ENCODE measurements at places on chromosomes 6 and 20. TPM values are rescaled to one million over a fixed set of nuclear protein-coding genes. Genes with fewer than 3 reads are reported as not detected.

The RAET1G gene
- total RNA-seq = not detected

The CAPN11 gene
- total RNA-seq = 0.30 TPM

GRCh38 chr6:39980839-39981580 lies 46.7 kb upstream of the MOCS1 start:
- no peak for DNase-seq

The CD24 gene
- total RNA-seq = 2.0 TPM

DNA sequence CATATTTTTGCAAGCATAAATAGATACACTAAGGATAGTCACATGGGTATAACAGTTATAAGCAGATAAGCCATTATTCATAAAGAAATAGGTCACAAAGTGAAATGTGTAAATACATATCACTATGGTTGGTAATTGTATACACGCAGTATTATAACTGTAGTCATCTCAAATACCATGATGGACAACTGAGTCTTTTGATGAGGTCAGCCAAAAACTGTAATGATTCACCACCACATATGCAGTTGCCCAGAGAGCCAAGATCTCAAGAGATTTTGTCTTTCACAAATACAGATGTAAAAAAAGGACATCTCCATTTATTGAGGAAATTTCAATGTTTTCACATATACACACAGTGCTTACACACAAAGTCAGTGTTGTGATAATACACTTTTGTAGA lies 28.3 kb downstream of the ZNF292 start:
- DNase-seq = no peak

GRCh38 chr20:11338496-11339306 lies 579.0 kb upstream of the BTBD3 start:
- no peak for DNase-seq

- DNase-seq = no peak
Observed at GRCh38 chr20:61775423-61775822, 290.3 kb downstream of the TAF4 start.

DNA sequence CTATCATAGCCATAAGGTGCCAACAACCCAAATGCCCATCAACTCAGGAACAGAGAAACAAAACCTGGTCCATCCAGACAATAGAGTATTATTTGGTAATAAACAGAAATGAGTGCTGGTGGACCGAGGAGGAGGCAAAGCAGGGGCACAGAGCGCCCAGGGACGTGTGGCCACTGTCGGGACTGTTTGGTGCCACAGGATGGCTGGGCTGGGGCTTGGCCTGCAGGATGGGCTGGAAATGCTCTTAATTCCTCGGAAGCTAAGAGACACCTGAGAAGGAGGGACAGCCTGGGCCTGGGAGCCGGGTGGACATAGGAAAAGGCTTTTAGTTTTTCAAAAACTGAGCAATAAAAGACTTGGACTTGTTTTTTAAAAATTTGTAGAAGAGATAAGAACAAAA lies 216.4 kb downstream of the DLL1 start:
- no peak for DNase-seq

DNA sequence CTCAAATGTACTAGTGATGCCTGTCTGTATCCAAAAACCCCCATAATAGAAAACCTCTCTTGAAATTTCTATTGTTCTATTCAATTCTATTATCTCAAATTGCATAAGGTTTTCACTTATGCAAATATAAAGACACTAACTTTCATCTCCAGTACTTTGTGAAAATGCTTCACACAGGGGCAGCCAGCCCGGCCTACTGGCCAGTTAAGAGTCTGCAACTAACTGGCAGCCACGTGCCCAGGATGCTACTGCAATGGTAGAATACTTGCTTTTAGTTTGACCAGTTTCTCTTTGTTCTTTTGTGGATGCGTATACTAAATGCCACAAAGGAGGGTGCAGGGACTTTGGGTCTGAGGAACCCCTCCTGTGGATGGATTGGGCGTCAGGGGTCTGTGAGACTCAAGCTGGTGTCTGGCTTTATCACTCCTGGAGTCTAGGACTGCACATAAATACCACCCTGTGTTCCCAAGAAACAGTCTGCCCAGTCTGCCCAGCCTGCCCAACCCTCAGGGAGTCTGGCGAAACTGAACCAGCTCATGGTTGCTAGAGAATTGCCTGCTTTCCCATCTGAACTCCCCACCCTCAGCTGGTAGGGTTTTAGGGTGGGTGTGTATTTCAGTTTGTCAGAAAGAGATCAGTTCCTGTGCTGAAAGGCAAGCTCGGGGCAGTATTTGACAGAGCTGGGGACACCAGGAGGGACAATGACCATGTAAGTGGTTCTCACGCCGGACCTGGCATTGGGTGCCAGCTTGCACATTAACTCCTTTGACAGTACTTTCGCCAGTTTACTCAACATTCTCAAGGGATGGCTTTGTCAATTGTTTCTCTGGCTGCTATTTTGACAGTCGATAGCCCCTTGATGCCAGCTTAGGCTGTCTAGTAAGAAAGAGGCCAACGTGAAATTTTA lies 558.2 kb upstream of the JAG1 start:
- no peak for DNase-seq

The SLC35F1 gene
- not detected for total RNA-seq

DNA sequence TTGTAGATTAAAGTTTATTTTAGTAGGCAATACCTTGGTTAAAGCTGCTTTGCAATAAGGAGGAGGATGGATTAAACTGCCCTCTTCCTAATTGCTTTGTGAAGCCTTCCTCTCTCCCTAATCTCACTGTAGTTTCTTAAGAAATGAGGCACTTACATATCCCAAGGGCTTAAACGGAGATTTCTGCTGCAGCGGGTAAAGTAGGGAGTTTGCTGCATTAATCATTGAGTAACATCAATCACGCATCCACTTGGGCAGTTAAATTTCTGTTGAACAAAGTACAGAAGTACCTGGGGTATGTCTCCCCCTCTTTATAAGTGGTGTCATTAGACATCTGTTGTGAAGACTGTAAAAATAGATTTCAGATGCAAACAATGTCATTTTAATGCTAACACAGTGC lies 29.5 kb upstream of the ARID1B start:
- no peak for DNase-seq

DNA sequence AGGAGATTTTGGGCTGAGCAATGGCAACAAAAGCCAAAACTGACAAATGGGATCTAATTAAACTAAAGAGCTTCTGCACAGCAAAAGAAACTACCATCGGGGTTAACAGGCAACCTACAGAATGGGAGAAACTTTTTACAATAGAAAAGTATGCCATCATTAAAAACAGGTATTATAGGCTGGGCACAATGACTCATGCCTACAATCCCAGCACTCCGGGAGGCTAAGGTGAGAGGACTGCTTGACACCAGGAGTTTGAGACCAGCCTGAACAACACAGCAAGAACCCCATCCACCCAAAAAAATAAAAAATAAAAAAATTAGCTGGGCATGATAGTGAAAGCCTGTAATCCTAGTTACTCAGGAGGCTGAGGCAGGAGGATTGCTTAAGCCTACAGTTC lies 55.4 kb downstream of the MBOAT1 start:
- DNase-seq = no peak

- DNase-seq = no peak
Observed at GRCh38 chr6:16354692-16355091, 116.3 kb downstream of the GMPR start.

GRCh38 chr6:168206661-168207274 lies 112.8 kb downstream of the DACT2 start:
- DNase-seq = no peak

GRCh38 chr20:58198901-58199355 lies 29.5 kb downstream of the ANKRD60 start:
- no peak for DNase-seq

The SNAP91 gene
- not detected for total RNA-seq

GRCh38 chr20:37869334-37869861 lies 33.5 kb upstream of the VSTM2L start:
- no peak for DNase-seq

DNA sequence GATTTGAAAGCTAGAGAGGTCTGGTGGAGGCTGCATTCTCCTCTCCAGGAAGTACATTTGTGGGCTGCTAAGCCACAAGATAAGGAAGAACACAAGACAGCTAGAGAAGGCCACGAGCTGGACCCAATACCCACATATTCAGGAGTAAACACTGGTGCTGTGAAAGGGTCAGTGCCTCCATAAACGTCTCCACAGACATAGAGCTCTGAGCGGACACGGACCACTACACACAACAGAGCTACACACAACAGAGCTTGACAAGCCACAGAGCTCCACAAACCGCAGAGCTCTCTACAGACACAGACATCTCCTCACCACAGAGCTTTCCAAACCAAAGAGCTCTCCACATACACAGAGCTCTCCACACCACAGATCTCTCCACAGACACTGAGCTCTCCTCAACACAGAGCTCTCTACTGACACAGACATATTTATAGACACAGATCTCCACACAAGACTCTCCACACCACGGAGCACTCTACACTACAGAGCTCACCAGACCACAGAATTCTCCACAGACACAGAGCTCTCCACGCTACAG lies 51.9 kb downstream of the ERMARD start:
- peak; percentile 25 for DNase-seq

The SLC35D3 gene
- total RNA-seq = not detected

GRCh38 chr6:139695361-139695760 lies 320.9 kb upstream of the CITED2 start:
- DNase-seq = no peak

- no peak for DNase-seq
Observed at GRCh38 chr6:25713824-25714223, 40.7 kb upstream of the SLC17A4 start.

The CAP2 gene
- not detected for total RNA-seq

The CD83 gene
- total RNA-seq = 150 TPM

- no peak for DNase-seq
Observed at GRCh38 chr20:56584916-56585315, 44.2 kb upstream of the TFAP2C start.

GRCh38 chr20:14568225-14568624 lies 230.8 kb upstream of the FLRT3 start:
- DNase-seq = no peak

- no peak for DNase-seq
Observed at GRCh38 chr6:158680481-158680880, 30.6 kb downstream of the SYTL3 start.

The TDRD6 gene
- total RNA-seq = not detected

- no peak for DNase-seq
Observed at GRCh38 chr6:125954735-125955339, 1.7 kb upstream of the HINT3 start.

Data from activated T-helper 2 cell treated with anti-CD3 and anti-CD28 coated beads, Interferon-gamma antibody, Interleukin-2, Interleukin-4, amounts not matched to agents 10 μg/mL and 5 μg/mL and 100 μg/mL, durations not matched to agents 14 hours and 24 hours and 36 hours (primary cell).